ENCODE measurements at places on chromosomes 16 and 17. TPM values are rescaled to one million over a fixed set of nuclear protein-coding genes. Genes with fewer than 3 reads are reported as not detected.

- DNase-seq: peak; percentile 37
Measured at GRCh38 chr17:81925860-81926450, 1.6 kb downstream of the MAFG start.

DNA sequence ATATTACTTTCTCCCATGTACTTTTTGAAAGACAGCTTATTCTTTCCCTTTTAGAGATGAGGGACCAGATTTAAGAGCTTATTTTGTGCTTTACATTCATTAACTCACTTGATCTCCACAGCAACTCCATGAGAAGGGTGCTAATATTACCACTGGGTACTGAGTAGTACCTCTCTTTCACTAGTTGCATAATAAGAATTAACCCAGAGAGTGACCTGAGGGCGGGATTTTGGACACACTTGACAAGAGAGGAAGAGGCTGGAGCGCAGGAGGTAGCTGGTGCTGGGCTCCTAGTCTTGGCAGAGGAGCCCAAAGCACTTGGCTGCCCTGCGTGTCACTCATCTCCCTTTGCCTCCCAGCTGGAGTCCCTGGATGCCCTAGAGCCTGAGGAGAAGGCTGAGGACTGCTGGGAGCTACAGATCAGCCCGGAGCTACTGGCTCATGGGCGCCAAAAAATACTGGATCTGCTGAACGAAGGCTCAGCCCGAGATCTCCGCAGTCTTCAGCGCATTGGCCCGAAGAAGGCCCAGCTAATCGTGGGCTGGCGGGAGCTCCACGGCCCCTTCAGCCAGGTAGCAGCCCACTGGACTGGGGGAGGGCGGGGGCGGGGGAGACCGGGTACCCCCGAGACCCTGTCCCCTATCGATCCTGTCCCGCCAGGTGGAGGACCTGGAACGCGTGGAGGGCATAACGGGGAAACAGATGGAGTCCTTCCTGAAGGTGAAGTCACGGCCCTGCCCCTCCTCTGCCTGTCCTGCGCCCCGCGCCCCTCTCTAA, 1.7 kb upstream of the MAZ start:
- no peak for DNase-seq

- DNase-seq: no peak
Measured at GRCh38 chr16:15553313-15554088, 89.5 kb downstream of the MARF1 start.

DNA sequence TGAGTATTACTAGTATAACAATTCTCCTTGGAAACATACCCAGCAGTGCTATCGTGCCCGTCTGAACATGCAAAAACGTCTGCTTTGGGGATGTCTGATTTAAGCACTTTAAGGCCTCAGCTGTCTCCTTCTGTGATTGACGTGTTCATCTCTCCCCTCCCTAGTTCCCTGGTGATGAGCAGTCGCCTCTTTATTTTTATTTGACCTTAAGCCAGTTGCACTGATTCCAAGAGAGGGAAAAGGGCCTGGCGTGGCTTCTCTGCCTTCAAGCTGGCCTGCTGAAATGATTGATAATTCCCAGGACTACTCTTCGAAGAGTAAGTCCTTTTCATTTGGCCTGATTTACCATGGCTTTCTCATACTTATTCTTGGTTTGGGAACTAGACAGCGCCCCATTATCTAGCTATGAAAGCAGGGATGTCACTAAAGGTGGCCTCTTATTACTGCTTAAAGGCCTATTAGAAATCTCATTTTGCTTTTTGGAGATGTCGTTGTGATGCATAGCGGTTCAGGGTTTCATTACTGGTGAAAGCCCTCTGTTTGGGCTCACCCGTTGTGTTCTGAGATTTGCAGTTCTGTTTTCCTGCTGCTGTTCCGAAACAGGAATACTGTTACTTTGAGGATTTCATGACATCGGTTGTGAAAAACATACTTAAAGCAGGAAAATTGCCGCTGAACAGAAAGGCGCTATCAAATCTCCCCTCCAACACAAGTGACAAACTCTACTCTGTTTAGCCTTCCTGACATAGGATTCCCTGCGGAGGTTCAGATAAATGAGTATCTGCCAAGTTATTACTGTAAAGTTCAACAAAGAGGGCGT, 65.5 kb downstream of the IQCK start:
- DNase-seq: no peak

DNA sequence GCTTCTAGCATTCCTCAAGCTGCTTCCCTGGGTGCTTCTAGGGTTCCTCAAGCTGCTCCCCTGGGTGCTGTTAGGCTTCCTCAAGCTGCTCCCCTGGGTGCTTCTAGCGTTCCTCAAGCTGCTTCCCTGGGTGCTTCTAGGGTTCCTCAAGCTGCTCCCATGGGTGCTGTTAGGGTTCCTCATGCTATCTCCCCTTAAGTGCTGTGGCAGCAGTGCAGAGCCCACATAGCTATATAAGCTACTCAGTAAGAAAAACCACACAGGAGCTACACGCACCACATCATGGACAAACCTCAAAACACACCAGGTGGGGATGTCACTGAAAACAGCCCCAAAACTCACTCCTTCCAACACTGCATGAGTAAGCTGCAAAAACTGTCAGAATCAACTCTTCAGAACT, 35.2 kb downstream of the ANKRD11 start:
- DNase-seq: peak; percentile 69

DNA sequence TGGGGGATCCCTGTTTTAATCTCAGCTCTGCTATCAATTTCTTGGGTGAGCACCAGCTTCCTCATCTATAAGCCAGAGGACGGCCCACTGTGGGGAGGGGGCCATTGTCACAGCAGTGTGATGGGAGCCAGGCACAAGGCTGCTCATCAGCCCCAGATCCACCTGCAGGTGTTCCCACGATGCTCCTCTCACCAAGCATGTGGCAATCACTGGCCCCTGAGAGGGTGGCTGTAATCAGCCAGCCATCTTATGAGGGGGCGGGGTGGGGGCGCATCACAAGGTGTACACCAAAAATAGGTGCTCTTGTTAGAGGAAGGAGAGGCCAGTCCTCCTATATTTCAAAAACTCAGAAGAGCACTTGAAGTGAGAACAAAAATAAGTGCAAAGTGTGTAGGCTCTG, 31.2 kb downstream of the HNF1B start:
- no peak for DNase-seq

- DNase-seq: peak; percentile 44
Measured at GRCh38 chr16:30609002-30609925, 925 bp downstream of the ZNF689 start.

The YBX2 gene
- total RNA-seq: 0.55 TPM

- DNase-seq: no peak
Measured at GRCh38 chr17:610276-610675, 104.4 kb downstream of the VPS53 start.

DNA sequence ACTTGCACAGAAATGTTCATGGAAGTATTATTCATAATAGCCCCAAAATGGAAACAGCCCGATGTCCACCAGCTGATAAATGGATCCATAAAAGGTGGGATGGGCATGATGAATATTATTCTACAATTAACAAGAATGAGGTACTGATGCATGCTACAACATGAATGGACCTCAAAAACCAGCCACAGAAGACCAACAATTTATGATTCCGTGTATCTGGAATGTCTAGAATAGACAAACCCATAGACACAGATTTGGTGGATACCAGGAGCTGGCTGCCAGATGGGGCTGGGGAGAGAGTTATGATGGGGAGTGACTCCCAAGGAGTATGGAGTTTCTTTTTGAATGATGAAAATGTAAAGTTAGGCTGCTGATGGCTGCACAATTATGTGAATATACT, 10.8 kb upstream of the NAGLU start:
- DNase-seq: no peak

DNA sequence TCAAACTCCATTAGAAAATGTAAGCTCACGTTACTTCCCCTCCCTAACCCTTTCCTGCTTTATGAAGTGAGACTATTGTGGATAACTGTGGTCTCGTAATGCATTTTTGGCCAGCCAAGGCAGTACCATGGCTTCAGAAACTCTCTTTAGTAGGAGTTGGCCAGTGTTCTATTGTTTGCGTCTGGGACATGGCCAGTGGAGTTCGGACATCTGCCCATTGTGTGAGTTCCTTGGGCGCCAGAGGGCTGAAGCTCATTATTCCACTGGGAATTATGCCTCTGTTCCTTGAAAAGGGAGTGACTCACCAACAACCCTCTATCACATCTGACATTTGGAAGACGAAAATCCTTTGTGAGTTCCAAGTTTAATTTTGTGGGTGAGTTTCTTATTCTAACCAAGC, 319.5 kb upstream of the SOX9 start:
- DNase-seq: no peak

- DNase-seq: peak; percentile 64
Measured at GRCh38 chr17:39591958-39592954, 15.5 kb downstream of the NEUROD2 start.

DNA sequence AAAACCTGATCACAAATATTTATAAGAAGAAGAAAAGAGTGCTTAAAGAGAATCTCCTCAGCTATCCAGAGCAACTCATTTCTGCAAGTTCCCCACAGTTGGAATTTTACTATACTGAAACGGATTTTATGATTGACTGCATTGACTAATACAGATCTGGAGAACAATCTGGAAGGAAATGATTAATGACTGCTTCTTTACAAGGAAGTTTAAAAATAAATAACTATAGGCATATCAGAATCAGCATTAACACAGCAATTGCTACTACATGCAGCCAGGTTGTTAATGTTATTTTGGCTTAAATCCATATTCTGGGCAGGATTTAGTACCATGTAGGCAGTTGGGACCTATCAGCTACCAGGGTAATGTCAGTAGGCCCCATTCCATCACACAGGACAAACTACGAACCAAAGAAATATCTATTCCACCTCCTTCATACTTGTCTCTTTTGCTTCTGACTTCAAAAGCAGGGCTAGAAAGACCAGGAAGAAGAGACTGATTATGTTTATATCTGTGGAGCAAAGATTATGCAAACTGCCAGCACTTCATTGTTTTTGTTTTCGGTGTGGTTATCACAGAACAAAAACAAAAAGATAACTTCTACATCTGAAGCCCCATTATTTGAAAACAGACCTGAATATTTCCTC, 3.9 kb downstream of the SKAP1 start:
- DNase-seq: no peak

DNA sequence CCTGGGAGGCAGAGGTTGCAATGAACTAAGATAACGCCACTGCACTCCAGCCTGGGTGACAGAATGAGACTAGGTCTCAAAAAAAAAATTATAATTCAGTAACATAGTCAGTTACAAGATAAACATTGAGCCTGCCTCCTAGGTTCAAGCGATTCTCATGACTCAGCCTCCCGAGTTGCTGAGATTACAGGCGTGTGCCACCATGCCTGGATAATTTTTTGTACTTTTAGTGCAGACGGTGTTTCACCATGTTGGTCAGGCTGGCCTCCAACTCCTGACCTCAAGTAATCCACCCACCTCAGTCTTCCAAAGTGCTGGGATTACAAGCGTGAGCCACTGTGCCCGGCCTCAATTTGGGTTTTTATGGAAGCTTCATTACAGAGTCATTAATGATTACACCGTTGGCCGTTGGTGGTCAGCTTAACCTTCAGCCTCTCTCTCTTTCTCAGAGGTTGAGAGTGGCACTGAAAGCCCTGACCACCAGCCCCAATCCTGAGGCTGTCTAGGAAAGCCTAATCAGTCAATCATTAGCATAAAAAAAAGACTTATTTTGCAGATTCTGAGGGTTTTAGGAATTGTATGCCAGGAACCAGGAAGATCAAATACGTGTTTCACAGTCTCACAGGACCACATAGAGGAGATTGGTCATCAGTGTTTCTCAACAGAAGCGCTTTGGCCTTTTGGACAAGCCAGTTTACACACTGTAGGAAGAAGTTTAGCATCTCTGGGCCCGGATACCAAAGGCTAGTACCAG, 1.3 kb upstream of the LRRC37A3 start:
- no peak for DNase-seq

The RNF157 gene
- 129 TPM for total RNA-seq

The LHX1 gene
- not detected for total RNA-seq

- DNase-seq: no peak
Measured at GRCh38 chr16:9885467-9885866, 296.8 kb downstream of the GRIN2A start.

DNA sequence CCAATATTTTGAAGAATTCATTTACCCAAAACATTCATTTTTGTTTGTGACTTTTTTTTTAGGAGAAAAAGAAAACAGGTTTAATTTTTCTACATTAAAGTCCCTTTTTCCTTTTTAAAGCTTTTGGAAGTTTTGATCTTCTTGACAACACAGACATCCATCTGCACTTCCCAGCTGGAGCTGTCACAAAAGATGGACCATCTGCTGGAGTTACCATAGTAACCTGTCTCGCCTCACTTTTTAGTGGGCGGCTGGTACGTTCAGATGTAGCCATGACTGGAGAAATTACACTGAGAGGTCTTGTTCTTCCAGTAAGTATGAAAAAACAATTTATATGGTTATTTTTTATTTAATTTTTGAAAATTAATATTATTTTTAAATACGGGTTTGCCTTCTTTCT, 37.2 kb downstream of the SIAH1 start:
- DNase-seq: no peak

- DNase-seq: no peak
Measured at GRCh38 chr16:66601471-66601870, 3.0 kb upstream of the CMTM3 start.

The ZNF19 gene
- 3.2 TPM for total RNA-seq

The FBXW10B gene
- 0.44 TPM for total RNA-seq

DNA sequence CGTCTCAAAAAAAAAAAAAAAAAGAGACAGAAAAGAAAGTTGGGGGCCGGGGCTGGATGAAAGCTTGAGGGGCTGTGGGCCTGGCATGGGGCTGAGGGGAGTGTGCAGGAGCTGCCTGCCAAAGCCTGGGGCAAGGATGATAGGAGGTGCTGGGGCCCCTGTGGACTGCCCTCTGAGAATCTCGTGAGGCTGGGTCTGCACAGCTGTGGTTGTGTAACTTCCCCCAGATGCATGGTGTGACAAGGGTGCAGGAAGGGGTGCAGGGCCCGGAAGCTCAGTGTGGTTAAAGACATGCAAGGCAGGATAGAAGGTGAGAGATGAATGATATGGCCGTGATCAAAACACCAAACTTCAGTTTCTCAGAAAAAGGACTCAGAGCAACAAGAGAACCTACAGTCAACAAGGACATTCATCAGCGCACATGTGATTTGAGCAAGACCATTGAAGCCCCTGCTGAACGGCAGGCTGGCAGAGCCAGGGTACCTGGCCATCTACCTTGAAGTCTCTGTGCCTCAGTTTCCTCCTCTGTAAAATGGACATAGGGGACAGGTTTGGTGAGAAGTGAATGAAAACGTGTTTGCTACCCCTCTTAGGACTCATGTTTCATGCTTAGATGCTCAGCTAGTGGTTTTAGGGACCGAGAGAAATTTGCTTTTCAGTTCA, 9.6 kb downstream of the IL32 start:
- DNase-seq: peak; percentile 94

- no peak for DNase-seq
Measured at GRCh38 chr17:15392326-15392741, 50.9 kb upstream of the TEKT3 start.

DNA sequence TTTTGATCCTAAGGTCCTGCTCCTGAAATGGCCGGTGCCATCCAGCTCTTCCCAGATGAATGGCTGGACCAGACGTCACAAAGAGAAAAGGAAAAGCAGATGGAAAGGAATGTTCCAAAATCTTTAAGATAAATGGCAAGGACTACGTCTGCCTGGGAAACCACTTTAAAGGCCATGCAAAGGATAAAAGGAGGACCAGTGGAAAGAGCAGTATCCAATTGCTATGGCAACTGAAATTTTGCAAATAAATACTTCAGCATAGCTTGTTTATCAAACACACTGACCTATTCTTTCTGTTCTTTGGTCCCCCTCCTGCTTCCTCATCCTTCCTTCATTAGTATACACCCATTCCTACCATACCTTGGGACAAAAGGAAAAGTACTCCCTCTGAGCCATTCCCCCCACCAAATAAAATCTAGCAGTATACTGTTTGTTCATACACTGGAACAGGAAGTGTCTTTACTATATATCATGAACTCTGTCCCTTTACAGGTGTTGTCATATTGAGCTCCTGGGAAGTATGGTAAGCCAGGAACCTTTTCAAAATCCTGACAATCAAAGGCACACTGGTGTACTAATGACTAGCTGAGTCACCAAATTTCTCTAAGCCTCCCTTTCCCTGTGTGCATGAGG, 37.2 kb upstream of the NUFIP2 start:
- no peak for DNase-seq

Data from activated CD4-positive, alpha-beta T cell treated with anti-CD3 and anti-CD28 coated beads, Interleukin-2, amount 10 ng/mL, durations not matched to agents 7 days and 5 days (primary cell).